ENCODE measurements at places on chromosomes 2 and 18.
A peak's percentile ranks its signal among the peaks of the same experiment; 100 is the strongest.

DNA sequence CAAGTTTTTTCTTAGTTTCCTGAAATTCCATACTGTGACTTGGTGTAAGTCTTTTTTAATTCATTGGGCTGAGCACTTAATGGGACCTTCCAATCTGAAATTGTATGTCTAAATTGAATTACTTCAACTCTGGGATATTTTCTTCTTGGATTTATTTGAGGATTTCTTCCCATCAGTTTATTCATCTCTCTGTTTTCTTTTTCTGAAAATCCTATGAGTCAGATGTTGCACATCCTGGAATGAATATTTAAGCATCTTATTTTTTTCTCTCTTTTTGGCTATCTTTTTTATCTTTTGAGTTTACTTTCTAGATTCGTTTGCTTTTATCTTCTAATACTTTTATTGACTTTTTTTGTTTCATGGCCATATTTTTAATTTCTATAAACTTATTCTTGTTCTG, 55.4 kb upstream of the ACYP2 start:
- H3K27ac ChIP-seq = no peak overlapping the region
- H3K4me3 ChIP-seq = no peak overlapping the region
- no peak for DNase-seq
- no peaks in the 10 kb centered on the region for H3K4me1 ChIP-seq
- no peaks in the 10 kb centered on the region for H3K27me3 ChIP-seq

DNA sequence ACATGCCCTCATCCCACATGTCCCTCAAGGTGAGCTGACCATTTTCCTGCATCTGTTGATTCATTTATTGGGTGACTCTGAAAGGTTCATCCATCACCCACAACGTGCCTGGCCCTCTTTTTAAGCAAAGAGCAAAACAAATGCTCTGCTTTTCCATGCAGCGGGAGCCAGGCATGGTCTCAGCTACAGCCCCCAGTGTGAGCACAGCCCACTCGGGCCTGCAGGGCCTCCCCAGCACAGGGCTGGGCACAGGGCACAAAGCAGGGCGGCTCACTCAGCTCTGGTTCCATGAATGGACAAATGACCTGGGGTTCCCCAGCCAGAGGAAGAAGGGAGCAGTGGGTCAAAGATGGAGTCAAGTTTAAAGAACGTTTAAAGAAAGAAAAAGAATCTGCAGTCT, 24.1 kb upstream of the OTOS start:
- no peaks in the 10 kb centered on the region for H3K4me1 ChIP-seq
- H3K27ac ChIP-seq = no peak overlapping the region
- H3K27me3 ChIP-seq = no peaks in the 10 kb centered on the region
- DNase-seq = no peak
- H3K36me3 ChIP-seq = no peaks in the 10 kb centered on the region

GRCh38 chr18:56907771-56908170, 239.1 kb upstream of the BOD1L2 start:
- no peak overlapping the region for H3K4me3 ChIP-seq
- no peaks in the 10 kb centered on the region for H3K27me3 ChIP-seq
- H3K27ac ChIP-seq = no peak overlapping the region
- H3K4me1 ChIP-seq = no peaks in the 10 kb centered on the region
- no peaks in the 10 kb centered on the region for H3K36me3 ChIP-seq

- H3K36me3 ChIP-seq = no peaks in the 10 kb centered on the region
- no peak for DNase-seq
- no peak overlapping the region for H3K4me3 ChIP-seq
- H3K27me3 ChIP-seq = no peaks in the 10 kb centered on the region
- H3K4me1 ChIP-seq = peaks cover 11% of the 10 kb centered on the region
Measured at GRCh38 chr2:26710743-26711456, 18.4 kb downstream of the KCNK3 start.

DNA sequence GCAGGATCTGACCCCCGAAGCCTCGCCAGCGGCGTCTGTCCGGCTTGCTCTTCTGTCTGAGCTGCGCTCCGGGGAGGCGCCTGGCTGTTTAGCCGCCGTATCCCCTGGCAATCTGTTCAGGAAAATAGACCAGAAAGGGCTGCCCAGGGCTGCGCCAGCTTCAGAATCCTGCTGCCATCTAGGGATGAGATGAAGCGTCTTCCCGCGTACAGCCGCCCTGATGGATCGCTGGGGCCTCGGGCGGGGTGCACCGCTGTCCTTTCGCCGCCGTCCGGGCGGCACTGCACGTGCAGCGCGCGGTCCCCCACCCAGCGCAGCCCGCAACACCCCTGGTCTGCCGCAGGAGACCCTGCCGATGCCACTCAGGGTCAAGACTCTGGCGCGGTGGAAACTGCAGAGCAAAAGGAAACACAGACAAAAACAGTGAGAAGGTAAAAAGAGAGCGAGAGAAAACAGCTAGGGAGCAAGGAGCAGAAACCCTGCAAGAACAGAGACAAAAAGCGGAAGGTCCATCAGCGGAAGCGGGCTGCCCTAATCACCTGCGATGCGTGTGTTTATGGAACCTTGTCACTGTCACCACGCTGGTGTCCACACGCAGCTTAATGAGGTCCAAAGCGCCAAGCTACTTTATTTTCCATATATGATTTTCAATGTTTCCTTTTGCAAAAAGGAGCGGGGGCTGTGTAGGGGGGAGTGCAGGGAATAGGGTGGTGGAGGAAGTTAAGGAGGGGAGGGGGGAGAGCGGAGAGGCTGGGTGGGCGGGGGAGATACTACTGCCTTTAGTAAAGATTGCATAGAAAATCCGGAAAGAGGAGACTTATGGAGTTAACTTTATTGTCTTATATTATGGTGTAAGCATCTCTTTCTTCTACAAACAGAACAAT, 2113.3 kb upstream of the PIK3C3 start:
- H3K27me3 ChIP-seq = no peaks in the 10 kb centered on the region
- peak overlapping the region; percentile 68 for H3K4me3 ChIP-seq
- no peaks in the 10 kb centered on the region for H3K36me3 ChIP-seq
- no peak overlapping the region for H3K27ac ChIP-seq
- peak; percentile 73 for DNase-seq

GRCh38 chr18:68454511-68455228, 260.2 kb downstream of the TMX3 start:
- no peak overlapping the region for H3K27ac ChIP-seq
- no peaks in the 10 kb centered on the region for H3K27me3 ChIP-seq
- DNase-seq = no peak
- H3K4me1 ChIP-seq = no peaks in the 10 kb centered on the region
- no peak overlapping the region for H3K4me3 ChIP-seq

- no peak for DNase-seq
- H3K27ac ChIP-seq = no peak overlapping the region
- no peaks in the 10 kb centered on the region for H3K27me3 ChIP-seq
- H3K4me3 ChIP-seq = no peak overlapping the region
- no peaks in the 10 kb centered on the region for H3K36me3 ChIP-seq
- H3K4me1 ChIP-seq = no peaks in the 10 kb centered on the region
Measured at GRCh38 chr18:56382541-56382940, 255.9 kb downstream of the TXNL1 start.

DNA sequence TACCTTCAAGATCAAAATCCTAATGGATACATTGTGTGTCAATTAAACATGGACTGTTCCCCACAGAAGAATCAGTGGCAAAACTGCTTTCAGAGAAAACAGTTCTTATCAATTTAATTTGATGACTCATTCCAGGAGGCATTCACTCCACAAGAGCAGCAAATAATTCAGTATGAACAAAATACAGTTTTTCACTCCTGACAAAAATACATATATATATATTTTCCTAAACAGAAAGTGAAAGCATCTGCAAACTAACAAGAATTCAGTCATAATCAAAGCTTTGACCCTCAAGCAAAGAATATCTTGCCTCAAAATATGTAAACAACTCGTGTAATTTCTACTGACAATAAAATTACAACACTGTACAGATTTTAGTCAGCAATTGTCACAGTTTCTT, 685.1 kb upstream of the SLC8A1 start:
- DNase-seq = no peak
- no peak overlapping the region for H3K27ac ChIP-seq
- H3K27me3 ChIP-seq = no peaks in the 10 kb centered on the region
- H3K36me3 ChIP-seq = no peaks in the 10 kb centered on the region
- H3K4me3 ChIP-seq = no peak overlapping the region

DNA sequence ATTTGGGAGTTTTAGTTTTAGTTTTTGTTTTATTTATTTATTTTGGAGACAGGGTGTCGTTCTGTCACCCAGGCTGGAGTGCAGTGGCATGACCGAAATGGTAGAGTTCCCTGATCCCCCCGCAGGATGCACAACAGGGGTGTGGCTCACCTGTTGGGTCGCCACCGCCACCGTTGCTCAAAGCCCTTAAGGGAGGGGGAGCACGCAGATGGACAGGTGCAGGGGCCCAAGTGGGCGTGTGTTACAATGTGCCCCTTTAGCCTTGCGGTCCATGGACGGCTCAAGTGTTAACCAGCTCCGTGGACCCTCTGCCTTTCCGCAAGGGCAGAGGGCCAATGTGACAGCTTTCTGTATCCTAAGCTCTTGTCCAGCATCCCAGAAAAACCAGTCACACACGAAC, 61.4 kb upstream of the REL start:
- H3K27me3 ChIP-seq = no peaks in the 10 kb centered on the region
- no peak overlapping the region for H3K27ac ChIP-seq
- no peak overlapping the region for H3K4me3 ChIP-seq
- no peaks in the 10 kb centered on the region for H3K4me1 ChIP-seq
- no peak for DNase-seq

GRCh38 chr2:16511041-16511440, 154.6 kb downstream of the CYRIA start:
- H3K27me3 ChIP-seq = no peaks in the 10 kb centered on the region
- no peak overlapping the region for H3K27ac ChIP-seq
- no peaks in the 10 kb centered on the region for H3K4me1 ChIP-seq
- no peak for DNase-seq
- no peak overlapping the region for H3K4me3 ChIP-seq

GRCh38 chr2:239601880-239602279, 201.1 kb upstream of the HDAC4 start:
- H3K36me3 ChIP-seq = no peaks in the 10 kb centered on the region
- no peaks in the 10 kb centered on the region for H3K27me3 ChIP-seq
- H3K4me3 ChIP-seq = no peak overlapping the region
- no peak for DNase-seq
- H3K27ac ChIP-seq = no peak overlapping the region
- H3K4me1 ChIP-seq = peaks cover 20% of the 10 kb centered on the region

DNA sequence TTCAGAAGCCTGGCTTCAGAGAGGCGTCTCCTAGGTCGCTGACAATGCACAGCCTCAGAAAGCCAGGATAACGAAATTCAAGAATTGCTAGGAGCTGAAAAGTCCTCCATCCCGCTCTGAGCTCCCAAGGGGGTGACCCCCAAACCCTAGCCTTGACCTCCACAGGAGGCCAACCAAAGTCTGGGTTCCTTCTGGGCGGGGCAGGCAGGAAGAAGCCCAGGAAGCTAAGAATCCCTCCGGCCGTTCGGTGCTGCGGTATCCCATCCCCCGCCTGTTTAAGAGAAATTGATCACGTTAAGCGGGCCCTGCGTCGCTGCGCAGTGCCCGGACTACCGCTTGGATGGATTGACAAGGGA, 2.5 kb upstream of the OSR1 start:
- no peak overlapping the region for H3K27ac ChIP-seq
- H3K27me3 ChIP-seq = peaks cover 87% of the 10 kb centered on the region
- no peak for DNase-seq
- H3K36me3 ChIP-seq = no peaks in the 10 kb centered on the region

DNA sequence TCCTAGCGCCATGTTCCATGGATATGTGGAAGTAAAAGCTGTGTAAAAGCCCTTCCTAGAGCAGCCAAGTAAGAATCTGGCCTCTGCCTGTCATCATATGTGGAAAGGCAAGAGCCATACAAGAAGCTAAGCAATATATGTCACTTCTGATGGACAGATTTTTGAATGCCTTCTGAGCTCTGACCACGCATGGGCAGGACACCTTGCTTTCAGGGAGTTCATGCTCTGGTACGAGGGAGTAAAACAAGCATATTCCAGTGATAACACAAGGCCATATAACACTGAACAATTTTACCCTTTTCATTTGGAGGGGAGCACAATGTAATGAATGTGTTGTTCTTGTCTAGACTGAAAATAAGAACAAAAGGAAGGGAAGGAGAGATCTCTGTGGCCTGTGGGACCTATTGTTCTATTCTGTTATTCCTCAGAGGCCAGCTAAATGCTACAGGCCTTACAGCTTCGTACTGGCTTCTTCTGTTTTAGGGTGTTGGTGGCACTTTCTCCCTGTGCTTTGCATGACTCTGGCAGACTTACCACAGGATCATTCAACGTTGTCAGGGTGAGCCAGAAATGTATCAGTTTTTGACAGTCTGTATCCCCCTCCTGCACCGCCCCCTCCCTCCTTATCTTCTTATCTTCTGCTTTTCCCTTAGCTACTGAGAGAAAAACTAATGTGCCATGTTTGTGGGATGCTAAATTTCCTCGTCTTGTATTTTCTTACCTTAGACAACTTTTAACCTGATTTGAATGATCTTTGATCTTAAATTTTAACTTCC, 99.5 kb downstream of the MAP4K4 start:
- H3K4me3 ChIP-seq = no peak overlapping the region
- H3K36me3 ChIP-seq = no peaks in the 10 kb centered on the region
- no peak for DNase-seq
- H3K4me1 ChIP-seq = peaks cover 11% of the 10 kb centered on the region

DNA sequence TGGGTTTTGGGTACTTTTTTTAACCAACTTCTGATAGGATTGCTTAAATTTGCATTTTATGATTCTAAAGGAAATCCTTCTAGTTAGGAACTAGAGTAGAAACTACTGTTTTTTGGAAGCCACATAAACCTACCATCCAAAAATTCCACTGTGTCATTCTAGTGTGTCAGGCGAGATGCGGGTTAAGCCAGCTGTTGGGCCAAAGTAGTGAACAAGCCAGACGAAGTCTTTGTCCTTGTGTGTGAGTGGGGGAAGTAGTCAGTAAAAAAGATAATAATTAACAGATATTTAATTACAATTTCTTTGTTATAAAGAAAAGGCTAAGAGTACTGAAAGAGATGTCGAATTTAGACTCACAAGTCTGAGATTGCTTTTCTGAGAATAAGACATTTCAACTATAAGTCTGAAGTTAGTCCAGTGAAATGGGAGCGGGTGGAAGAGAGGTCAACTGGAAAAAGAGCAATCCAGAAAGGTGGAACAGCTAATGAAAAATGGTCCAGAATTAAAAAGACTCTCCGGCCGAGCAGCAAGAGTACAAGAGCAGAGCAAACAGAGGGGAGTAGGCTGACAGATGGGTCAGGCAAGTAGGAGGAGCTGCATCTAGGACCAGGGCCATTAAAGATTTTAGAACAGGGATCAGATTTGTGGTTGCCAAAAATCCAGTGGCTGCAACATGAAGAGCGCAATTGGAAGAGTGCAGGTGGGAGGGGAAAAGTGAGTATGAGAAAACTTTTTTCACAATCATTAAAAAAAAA, 1.5 kb downstream of the EPB41L5 start:
- H3K36me3 ChIP-seq = no peaks in the 10 kb centered on the region
- H3K4me3 ChIP-seq = 0 out of 2 replicates have a peak overlapping the region, but pooled peaks have one; percentile 5
- H3K27ac ChIP-seq = no peak overlapping the region

Data from H1 (cell line).